AG09309 (cell line): ENCODE measurements at places on chromosomes 7 and 10.
A peak's percentile ranks its signal among the peaks of the same experiment; 100 is the strongest.

GRCh38 chr10:15436696-15437095 is 65.6 kb upstream of the FAM171A1 start:
- peak; percentile 23 for DNase-seq

DNA sequence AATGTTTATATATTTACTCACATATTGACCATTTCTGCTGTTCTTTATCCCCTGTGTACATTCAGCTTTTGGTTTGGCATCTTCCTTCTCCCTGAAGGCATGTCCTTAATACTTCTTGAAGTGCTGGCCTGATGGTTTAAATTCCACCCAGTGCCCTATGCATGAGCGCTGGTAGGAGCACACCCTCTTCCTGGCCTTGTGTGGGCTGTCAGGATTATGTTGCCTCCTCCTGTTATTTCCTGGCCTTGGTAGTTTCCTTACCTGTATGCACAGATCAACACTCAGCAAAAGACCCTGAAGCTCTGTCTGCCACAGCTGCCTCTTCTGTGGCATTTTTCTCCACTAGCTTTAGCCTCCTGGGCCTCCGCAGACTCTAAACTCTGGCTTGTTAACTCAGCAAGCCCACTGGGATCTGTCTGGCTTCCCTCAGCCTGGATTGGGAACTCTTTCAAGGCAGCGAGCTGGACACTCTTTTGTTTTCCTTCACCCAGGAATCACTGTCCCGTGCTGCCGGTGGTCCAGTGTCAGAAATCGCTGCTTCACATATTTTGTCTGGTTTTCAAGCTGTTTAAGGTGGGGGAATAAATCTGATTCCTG is 595.2 kb downstream of the SDK1 start:
- DNase-seq, result no peak

DNA sequence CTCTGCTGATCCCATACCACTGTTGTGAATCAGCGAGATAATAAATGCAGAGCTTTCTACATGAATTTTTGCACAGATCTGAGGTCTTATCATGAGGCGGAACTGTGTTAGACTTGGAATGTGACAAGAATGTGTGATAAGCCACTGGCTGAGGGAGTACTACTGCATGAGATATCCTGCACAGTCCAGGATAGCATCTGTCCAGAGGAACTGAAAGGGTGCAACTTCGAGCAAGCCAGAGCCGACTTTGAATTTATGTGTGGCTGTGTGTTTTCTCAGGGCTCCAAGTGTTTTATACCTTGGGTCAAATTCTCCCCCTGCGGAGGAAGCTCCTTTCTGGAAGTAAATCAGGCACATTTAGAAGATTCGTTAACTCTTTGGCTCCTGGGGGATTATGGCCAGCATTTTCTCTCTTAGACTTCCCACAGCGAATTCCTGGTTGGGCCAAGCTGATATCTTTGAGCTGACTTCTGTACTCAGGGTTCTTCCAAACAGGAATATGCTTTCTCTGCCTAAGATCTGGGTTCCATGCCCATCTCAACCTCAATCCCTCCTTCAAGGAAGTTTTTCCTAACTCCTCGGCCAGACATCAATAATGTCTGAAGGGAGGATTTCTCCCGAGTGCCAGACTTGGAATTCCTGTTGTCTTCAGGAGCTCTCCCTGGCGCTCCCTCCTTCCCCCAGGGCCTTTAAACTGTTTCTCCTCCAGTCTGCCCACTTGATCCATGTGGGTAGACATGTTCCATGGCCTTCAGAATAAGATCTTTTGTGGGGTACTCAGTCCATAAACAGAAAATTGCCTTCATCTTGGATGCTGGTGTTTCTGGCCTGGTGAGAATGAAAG is 2.5 kb upstream of the MEST start:
- no peak for DNase-seq

GRCh38 chr7:43337811-43338210 is 225.4 kb downstream of the HECW1 start:
- no peak for DNase-seq

- peak; percentile 31 for DNase-seq
Observed at GRCh38 chr7:108348913-108349312, 107.3 kb downstream of the NRCAM start.

DNA sequence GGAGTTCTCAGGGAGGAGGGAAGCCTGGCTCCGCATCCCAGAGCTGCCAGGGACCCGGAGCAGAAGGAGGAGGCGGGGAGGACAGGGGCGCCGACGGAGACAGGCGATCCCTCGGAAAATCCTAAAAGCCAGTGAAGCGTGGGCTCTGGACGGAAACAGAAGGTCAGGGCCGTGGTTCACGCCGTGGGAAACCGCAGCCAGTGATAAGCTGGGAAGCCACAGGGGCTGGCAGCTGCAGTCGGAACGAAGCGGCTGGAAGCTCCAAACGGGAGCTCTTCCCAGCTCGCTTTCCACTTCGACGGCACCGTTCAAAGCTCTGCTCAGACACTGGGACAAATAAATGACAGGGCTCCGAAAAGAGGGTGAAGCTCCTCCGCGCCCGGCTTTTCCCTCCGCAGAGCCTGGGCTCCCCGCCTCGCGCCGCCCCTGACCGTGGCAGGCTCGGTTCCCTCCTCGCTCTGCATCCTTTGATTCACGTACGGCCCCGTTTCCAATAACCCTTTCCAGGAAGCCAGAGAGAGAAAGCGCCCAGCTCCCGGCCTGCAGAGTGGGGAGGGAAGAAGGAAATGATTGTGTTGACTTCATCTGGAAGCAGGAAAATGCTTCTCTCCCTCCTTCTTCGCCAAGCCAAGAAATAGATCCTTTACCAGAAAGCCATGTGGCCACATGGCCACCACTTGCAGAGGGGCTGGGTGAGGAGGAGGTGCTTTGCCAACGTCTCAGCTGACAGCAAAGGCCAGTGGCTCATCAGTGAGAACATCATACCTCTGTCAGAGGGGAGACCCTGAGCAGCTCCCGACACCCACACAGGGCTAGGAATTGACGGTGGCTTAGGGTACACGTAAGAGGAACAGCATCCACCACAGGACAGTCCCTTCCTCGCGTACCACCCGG is 57.4 kb downstream of the ADRB1 start:
- no peak for DNase-seq

DNA sequence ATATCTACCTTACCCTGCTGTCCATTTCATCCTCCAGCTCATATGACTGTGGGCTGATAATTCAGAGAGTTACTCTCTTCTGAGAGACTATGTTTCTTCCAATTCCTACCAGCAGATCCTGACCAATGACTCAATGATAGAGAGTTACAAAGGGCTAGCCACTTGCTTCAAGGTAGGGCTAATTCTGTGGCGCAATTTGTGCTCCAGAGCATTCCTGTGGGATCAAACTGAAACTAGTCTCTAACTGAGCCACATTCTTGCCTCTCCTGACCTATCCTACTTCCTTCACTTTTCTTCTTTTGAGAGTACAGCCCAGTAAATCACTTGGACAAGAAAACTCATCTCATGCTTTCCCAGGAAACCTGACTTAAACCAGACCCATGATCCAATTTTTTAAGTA is 17.9 kb upstream of the ASZ1 start:
- no peak for DNase-seq

- no peak for DNase-seq
Observed at GRCh38 chr10:129693382-129693781, 226.3 kb downstream of the MGMT start.

DNA sequence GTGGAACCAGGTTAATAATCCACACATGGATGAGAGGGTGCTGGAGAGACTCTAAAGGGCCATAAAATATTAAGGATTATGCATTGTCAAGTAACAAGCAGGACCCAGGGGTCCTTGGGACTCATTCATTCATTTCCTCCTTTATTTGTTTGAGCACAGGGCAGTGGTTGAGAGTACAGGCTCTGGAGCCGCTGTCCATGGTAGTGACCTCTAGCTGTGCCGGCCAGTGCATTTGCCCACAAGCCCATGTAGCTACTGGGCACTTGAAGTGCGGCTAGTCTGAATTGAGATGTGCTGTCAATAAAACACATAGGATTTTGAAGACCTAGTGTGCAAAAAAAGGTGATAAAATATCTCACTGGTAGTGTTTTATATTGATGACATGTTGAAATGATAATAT is 137.6 kb downstream of the C10orf105 start:
- no peak for DNase-seq

DNA sequence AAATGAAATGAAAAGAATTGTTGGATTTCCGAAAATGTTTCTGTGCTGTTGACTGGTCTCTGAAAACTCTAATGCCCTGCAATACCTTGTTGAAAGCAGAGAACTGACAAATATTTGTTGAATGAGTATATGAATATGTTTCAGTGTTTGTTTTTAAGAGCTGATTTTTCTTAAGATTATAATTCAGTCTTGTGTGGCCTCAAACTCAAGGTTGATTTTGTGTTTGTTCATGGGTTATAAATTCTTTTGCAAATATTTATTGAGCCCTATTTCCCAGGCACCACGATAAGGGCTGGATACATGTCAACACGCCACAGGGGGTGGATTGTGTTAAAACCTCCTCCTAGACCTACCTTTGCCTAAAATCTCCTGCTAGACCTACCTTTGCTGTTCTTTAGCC is 203.9 kb upstream of the PLPP4 start:
- no peak for DNase-seq

- no peak for DNase-seq
Observed at GRCh38 chr10:72218325-72218724, 2.2 kb upstream of the ASCC1 start.

GRCh38 chr10:66654861-66655260 is 271.0 kb upstream of the LRRTM3 start:
- no peak for DNase-seq

GRCh38 chr10:13503745-13504463 is 24.9 kb downstream of the BEND7 start:
- DNase-seq, result peak; percentile 14
